NCI-H1092 (cell line): ENCODE measurements at places on chromosomes 3 and 15.
A peak's percentile ranks its signal among the peaks of the same experiment; 100 is the strongest.

DNA sequence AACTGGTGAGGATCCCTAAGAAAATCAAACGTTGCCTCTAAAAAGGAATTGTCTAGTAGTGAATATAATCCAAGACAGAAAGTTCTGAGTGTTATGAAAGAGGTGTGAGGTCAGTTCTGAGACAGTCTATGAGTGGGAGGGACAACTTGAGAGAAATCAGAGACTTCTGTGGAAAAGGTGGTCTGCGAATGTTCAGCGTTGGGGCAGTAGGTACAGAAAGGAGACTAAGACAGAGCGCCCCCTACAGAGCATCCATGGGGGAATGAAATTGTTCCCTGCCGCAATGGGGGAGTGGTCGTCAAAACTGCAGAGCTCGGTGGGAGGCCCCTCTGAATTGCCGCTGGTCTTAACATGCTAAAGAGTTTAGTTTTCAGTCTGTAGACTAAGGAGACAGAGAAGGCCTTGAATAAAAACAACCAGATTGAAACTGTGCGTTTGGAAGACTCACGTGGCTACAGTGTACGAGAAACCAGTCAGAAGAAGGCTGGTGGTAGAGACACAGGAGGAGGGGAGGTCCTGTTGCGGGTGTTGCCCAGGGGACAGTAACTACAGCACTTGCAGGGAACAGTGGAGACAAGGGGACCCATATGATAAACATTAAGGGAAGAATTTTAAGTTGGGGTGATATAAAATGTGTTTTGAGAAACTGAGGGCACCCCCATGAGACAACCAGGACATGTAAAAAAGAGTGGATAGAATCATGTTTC lies 6.9 kb downstream of the TNIK start:
- DNase-seq: no peak

DNA sequence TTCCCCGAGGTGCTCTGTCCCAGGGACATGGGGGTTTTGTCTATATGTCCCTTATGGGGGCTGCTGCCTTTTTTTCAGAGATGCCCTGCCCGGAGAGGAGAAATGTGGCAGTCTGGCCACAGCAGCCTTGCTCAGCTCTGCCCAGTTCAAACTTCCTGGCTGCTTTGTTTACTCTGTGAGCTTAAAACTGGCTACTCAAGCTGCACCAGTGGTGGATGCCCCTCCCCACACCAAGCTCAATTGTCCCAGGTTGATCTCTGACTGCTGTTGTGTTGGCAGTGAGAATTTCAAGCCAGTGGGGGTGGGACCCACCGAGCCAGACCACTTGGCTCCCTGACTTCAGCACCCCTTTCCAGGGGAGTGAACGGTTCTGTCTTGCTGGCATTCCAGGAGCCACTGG lies 188.9 kb downstream of the STXBP5L start:
- DNase-seq: no peak

- no peak for DNase-seq
Measured at GRCh38 chr3:184568924-184569829, 7.6 kb downstream of the EPHB3 start.

GRCh38 chr3:114299941-114300624 lies 6.3 kb downstream of the TIGIT start:
- no peak for DNase-seq

- no peak for DNase-seq
Measured at GRCh38 chr3:126878664-126879063, 104.3 kb upstream of the PLXNA1 start.

DNA sequence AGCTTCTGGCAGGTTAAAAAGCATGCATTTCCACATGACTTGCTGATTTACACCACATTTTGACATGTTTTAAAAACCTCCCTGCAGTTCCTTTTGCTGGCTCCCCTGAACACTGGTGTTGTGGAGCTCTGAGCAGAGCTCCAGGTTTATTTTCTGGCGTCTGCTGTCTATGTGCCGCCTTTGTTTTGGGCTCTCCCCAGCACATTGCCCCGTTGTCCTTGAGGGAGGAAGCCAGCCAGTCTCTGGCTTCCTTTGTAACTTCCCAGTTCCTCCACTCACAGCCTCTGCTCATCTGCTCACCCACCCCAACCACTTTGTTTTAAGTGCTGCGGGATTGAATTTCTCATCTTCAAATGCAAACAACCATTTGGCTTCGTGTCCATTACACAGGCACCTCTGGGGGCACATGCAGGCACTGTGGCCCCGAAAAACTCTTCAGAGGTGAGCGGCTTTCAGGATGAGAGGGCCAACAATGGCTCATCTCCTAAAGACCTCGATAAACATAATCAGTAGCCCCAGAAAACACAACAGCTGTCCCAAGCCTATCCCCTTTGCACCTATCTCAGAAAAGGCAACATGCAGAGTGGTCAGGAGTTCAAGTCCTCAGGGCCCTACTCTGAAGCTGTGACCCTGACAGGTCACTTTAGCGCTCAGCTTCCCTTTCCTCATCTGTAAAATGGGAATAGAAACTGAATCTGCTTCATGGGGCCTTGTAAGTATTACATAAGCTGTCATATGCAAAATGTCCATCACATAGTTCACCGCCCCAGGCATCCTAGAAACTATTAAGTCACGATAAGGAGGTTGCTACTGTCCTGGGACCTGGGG lies 1.3 kb upstream of the MEF2A start:
- DNase-seq: peak; percentile 71
